ENCODE measurements at places on chromosomes 3 and 15.

GRCh38 chr3:192331749-192332385 lies 395.5 kb downstream of the FGF12 start:
- DNase-seq = no peak

GRCh38 chr3:144583871-144584270 lies 612.2 kb downstream of the DIPK2A start:
- DNase-seq = no peak

GRCh38 chr3:8573342-8573926 lies 71.2 kb downstream of the SSUH2 start:
- DNase-seq = no peak

DNA sequence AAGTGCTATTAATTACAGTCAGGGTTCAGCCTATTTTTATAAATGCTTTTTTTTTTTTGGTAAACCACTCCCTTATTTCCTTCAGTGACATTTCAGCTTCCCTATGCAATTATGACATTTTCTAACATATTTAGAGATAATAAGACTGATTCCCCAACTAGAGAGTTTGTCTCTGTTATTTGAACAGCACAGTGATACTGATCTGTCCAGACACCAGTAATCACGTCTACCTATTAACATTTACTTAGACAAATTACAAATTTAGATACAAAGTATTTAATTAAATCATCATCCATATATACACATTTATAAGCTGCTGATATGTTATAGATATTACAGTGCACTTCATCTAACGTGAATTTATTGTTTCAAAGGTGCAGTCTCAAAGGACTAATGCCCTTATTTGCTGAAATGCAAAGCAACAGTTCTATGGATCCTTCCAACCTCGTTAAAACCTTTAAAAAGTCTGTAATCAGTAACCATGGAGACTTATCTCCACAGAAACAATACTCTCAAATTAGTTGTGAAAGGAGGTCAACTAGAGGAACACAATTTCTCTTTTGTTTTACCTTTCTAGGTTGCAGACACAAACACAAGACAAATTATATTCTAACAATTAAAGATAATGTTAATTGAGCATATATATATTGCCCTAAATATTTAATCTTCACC lies 1531.1 kb downstream of the SI start:
- DNase-seq = no peak

DNA sequence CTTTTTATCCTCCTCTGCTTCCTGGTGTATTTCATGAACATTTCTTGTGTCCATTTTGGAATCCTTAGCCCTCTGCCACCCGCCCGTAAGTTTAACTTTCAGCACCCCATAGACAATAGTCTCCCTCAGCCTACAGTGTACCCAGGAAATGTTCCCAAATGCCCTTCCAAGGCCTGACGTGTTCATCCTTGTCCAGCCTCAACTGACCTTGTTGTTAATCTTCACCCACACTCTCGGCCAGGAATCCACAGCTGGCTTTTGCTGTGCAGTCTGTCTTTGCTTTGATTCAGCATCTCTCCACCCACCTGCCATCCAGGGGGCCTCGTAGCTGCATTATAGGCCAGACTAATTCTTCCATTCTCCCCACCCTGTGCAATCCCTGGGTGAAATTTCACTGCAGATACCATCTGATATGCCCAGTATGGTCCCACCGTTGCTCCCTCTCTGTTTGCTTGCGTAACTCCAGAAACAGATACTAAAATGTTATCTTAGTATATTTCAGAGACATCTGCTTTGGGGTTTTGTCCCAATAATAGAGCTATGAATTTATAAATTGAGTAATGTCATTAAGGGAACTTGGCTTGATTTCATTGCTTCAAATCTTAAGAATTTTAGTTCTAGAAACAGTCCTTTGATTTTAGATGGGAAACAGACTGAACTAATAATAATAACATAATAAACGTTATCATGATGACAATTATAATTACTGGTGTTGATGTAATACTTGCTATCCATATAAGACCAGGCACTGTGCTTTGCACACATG lies 16.6 kb downstream of the GUCA1C start:
- DNase-seq = no peak

- DNase-seq = no peak
Measured at GRCh38 chr3:117563063-117563462, 853.5 kb downstream of the TUSC7 start.

GRCh38 chr15:96037584-96037983 lies 292.9 kb upstream of the NR2F2 start:
- no peak for DNase-seq

DNA sequence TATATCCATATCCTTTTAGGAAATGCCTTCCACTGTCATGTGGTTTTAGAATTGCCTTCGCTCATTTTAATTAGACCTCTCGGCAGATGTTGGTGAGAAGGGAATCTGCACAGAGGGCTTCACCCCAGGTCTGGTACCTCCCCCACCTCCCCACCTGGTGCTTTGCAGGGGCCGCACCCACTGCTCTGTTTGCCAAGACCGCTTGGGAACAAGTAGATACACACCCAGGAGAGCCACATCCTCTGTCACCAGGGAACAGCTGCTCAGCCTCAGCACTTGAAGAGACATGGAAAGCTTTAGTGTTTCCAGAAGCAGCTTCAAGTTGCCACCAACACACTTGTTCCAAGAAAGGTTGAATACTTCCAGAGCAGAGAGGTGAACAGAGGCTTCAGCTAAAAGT lies 21.8 kb downstream of the LRRC31 start:
- no peak for DNase-seq

DNA sequence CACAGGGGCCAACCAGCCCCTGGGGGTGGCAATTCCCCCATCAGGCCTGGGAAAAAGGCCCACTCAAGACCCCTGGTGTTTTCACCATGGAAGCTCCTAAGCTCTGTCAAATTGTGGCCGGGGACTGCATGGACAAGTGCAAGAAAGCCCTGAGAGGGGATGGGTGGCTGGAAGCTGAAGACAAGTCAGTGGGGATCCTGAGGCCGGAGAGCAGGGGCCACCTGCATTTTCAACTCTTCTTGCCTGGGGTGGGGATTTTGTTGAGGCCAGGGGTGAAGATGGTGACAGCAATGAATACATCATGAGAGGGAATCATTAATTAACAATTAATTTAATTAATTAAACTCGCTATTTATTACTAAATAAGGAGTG lies 33.9 kb downstream of the FEM1B start:
- no peak for DNase-seq

- no peak for DNase-seq
Measured at GRCh38 chr3:184637705-184638104, 74.2 kb downstream of the MAGEF1 start.

- DNase-seq = no peak
Measured at GRCh38 chr15:58457466-58457965, 25.7 kb downstream of the LIPC start.

DNA sequence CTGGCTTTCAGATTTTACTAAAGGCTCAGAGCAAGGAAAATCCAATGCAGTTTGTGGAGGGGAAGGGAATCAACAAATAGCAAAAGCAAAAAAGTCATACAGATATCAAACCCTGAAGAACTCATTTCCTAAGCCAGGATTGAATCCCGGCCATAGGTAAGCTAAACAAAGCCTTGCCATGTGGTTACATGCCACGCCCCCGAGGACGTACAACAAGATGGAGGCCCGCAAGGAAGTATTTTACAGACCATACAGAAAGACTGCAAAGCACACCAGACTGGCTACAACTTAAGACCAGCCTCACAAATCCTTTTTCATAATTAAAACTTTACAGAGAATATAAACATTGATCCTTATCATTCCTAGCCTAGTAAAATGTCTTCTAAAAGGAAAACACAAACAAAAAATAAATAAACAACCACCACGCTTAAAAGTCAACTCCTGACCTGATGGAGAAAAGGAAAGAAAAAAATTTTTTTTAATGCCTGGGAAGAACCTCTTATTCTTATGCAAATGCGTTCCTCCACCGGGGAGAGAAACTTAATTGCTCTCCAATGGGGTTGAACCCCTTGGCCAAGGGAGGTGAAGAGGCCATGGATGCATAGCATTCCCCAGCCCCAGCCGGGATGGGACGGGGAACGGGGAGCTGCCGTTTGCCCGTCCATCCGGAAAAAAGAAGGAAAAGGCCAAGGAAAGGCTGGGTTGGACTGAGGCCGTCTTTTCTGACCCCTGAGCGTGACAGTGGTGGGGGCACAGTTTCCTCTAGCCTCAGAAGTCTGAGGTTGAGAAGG lies 39.3 kb downstream of the IL1RAP start:
- no peak for DNase-seq

DNA sequence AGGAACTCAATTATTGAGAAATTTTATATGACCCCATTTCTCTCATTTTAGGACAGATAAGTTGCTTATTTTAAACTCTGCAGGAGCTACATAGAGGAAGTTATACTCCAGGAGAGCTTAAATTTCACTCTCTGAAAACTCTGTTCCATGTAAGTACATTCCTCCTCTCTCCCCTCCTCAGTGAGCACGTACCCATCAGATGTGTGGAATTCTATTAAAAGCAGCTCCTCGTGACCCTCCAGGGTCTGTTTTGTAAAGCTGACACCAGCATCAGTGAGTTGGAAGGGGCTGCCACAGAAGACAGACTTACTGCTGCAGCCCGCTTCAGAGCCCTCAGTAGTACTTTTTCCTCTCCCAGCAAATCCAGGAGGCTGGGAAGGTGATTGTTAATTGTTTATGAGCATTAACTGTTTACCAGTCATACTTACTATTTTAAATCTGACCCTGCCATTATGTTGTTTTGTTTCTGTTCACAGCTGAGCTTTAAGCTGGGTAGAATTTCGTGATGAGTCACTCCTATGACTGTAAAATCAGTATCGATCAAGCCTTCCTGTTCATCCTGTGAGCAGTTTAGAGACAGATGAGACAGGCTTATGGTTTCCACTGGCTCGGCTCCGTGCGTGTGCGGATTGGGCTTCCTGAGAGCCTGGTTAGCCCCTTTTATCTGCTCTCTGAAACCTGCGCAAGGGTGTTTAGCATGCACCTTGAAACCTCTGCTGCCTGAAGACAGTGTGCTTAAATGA lies 20.4 kb downstream of the IGF1R start:
- no peak for DNase-seq

GRCh38 chr15:45529613-45530012 lies 7.1 kb upstream of the SLC30A4 start:
- DNase-seq = no peak

DNA sequence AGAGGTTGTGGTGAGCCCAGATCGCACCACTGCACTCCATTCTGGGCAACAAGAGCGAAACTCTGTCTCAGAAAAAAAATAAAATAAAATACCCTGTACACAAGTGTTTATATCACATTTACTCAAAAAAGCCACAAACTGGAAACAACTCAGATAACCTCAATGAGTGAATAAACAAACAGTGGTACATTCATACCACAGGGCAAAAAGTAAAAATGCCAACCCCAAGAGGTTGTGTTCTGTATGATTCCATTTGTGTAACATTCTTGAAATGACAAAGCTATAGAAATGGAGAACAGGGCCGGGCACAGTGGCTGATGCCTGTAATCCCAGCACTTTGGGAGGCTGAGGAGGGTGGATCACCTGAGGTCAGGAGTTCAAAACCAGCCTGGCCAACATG lies 12.9 kb downstream of the EDC3 start:
- no peak for DNase-seq

DNA sequence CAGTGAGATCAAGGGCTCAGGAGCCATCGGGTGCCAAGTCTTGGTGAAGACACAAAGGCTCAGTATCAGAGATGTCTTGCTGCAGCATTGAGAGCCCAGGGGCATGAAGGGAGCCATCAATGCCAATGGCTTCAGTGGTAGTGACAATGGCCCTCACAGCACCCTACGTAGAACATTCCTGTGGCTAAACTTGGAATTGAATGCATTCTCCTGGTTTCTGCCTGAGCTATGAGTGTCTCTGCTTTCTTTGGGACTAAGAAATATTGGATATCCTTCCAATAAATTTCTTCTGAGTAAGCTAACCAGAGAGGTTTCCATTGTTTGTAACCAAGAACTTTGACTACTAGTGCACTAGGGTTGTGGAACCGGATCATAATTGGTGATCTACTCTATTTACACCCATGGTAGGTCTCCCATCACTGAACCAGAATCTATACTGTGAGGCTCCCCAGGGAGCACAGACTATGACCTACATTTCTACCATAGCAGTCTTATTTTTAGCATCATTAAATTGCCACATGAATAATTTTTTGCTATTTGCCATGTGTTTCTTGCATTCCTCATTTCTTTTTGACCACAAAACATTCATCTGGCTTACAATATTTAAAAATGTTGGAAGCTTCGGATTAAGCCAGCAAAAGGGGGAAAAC lies 31.6 kb upstream of the PDZRN3 start:
- DNase-seq = no peak

GRCh38 chr3:133124511-133124910 lies 86.3 kb downstream of the TMEM108 start:
- DNase-seq = no peak

DNA sequence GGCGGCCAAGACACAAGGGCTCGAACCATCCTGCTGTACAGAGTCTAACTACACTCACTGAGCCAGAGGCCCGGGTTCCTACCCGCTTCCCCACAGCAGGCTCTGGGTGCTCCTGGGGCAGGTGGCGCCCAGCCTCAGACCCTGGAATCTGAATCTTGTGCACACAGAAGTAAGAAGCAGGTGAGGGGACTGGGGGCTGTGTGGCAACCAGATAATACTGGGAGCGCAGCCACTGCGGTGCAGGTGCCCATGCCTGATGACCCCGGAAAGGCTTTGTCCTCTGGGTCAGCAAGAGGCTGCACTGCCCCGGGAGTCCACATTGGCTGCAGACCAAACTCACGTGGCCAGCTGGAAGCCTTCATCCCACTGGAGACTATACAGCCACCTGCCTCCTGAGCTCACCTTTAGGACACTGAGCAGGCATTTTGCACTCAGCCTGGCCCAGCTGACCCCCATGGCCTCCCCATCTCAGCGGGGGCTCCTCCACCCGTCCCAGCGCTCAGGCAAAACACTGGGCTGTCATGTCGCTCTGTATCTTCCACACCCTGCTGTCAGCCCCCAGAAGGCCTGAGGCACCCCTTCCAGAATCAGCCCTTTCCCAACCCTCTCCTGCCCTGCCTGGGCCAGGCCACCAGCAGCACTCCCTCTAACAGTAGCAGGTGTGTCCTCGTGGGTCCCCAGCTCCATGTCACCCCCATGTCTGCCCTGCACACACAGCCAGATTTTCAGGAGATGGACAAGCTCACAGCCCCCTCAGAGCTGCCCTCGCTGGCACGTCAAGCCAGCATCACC lies 101.0 kb upstream of the IQSEC1 start:
- no peak for DNase-seq

- no peak for DNase-seq
Measured at GRCh38 chr15:62362608-62363007, 197.5 kb upstream of the C2CD4B start.

DNA sequence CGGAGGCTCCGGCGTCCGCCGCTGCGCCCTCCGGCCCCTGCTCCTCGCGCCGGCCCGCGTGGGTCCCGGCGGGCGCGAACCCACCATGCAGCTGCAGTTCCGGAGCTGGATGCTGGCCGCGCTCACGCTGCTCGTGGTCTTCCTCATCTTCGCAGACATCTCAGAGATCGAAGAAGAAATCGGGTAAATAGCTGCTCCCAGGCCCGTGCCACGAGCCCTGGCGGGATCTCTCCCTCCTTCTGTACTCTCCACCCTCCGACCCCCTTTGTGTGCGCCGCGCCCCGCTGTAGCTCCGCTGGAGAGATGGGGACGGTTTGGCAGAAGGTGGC lies 263 bp downstream of the ST8SIA2 start:
- no peak for DNase-seq

GRCh38 chr3:153595186-153595815 lies 433.3 kb downstream of the RAP2B start:
- peak; percentile 6 for DNase-seq

Measured in brain pericyte (primary cell).